Activated gamma-delta T cell treated with Interleukin-2 at 50 U/mL for 16 hours (primary cell): ENCODE measurements at places on chromosomes 5 and 9.
A peak's percentile ranks its signal among the peaks of the same experiment; 100 is the strongest.

- no peak for DNase-seq
Observed at GRCh38 chr5:16065831-16066230, 113.8 kb downstream of the MARCHF11 start.

DNA sequence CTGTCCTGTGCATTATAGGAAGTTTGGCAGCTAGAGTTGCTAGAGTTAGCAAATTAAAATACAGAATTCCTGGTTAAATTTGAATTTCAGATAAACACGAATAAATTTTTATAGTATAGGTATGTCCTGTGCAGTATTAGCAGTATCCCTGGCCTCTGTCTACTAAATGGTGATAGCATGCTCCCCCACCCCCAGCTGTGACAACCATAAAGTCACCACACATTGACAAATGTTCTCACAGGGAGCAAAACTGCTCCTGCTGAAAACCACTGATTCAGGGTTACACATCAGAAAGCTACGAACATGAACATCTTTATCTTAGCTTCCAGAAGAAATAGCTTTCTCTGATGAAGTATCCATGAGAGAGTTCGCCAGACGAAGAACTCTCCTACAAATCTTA lies 91.8 kb upstream of the CCDC112 start:
- no peak for DNase-seq

DNA sequence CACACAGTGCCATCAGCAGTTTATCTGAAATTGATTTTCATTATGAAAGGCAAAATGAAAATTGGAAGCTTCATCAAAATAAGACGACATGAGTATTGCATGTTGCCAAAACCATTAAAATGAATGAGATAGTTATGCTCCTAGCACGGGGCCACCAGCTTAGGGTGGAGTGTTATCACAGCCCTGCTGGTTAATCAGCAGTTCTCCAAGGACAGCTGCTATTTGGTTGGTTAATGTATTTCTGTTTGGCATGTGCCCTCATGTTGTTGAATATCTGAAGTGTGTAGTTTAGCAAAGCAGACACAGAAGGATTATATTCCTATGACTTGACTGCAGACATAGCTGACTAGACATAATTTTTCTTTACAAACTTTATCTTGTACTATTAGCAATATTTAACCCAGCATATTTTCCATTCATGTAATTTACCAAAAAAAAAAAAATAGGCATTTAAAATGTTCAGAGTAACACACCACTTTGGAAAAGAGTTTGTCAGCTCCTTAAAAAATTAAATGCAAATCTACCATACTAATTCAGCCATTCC lies 98.6 kb upstream of the PIK3R1 start:
- DNase-seq: no peak

GRCh38 chr5:15452030-15452429 lies 48.0 kb upstream of the FBXL7 start:
- DNase-seq: no peak

DNA sequence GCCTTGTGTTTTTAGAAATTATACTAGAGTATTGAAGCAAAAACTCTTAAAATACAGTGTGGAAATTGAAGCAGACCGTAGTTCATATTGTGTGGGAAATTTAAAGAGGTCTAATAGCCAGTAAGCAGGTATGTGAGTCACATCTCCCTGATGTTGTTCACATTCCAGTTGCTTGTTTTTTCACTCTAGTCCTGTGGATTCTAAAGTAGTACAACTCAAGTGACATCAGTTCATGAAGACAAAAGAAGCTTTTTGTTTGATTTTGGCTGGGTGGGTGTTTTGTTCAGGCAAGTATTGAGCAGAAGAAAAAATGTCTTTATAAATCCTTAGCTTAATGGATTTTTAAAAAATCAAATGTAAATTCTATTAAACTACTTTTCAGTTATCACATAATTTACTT lies 216.2 kb downstream of the MAN2A1 start:
- DNase-seq: no peak

- peak; percentile 10 for DNase-seq
Observed at GRCh38 chr5:126499853-126500342, 76.7 kb downstream of the GRAMD2B start.

DNA sequence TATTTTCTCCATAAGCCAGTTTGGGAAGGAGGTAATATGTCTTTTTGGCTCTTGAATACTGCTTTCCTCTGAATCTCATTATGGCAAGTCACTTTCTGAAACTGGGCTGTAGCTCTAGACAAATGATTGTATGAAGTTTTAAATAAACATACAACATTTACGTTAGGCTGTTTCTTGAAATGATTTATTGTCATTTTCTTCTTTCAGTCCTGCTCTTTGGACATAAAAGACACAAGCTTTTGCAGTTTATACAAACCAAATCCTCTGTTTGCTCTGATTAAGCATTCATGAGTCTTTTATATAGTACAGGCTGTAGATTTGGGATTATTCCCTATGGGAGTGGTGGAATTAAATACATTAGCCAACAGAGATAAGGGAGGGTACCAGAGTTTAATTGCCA lies 139.7 kb downstream of the CEP120 start:
- DNase-seq: no peak

- DNase-seq: no peak
Observed at GRCh38 chr5:147346006-147346561, 111.3 kb downstream of the STK32A start.

DNA sequence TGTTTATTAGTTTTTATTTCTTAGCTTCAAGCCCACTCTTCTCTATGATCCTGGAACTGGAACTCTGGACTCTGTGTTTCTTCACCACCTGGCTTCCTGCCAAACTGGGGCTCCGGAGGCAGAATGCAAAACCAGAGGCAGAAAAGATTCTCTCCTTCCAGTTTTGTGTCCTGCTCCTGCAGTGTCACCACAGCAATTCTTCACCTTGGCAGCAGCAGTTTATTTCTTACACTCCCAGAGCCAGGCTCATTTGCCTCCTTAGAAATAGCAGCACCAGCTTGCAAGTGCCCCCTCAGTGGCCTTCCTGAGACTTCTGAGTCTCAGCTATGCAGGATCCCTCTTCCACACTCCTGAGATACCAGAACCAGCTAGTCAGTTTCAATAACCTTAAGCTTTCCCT lies 26.7 kb upstream of the CAMK4 start:
- no peak for DNase-seq
